CD14-positive monocyte (primary cell): ENCODE measurements at places on chromosomes 12 and 14.
A peak's percentile ranks its signal among the peaks of the same experiment; 100 is the strongest.

GRCh38 chr14:58798173-58798572 lies 160.4 kb downstream of the DACT1 start:
- DNase-seq, result no peak

DNA sequence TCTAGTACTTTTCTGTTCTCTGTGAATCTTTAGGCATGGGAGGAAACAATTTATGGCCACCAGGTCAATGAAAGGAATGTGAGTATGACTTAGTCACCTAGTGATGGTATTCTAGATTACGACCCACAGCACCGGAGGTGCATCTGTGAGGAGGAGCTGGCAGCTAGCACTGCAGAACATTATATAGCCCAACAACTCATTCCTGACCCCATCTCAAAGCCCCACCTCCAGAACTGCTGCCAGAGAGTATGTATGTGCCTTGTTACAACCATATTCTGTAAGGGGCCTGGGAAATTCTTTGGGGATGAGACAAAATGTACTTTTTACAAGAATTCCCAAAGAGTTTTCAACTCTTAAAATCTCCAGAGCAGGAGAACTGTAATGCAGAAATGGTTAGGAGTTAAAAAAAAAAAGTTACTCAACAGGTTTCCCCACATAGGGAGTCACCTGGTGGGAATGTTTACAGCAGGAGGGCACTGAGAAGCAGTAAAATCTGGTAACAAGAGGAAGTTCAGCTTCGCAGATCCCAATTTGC lies 34.9 kb upstream of the CERS5 start:
- no peak for DNase-seq

DNA sequence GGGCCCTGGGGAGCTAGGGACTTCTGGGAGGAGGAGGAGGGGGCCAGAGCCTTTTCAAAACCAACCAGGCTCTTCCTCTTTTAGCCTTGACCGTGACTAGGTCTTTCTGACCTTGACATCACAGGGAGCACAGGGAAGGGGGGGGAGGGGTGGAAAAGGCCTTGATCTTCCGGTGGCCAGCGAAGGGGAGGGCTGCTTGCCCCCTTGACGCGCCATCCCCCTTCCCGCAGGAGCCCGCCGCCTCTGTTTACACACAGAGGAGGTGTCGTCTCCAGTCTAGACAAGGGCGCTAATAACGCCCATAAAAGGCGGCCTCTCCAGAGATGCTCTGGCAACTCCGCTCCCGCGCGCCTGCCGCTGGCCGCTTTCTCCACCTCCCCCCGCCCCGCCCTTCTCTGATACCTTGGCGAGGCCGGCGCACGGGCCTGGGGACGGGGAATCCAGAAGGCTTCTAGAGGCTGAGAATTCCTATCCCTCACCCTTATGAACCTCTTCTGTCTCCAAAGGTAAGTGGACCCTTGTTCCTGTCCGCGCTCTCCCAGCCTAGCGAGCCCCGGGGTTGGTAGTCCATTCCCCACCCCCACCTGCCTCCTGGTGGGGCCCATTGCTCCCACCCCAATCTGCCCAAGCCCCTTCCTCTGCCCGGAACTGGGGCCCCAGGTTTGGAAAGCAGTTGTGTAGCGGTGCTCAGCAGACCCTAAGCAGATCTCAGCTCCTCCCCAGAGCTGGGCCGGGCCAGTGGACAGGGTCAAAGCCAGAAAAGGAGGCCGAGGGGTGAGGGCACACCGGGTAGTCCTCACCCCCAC lies 4.9 kb upstream of the HOXC12 start:
- DNase-seq, result no peak

DNA sequence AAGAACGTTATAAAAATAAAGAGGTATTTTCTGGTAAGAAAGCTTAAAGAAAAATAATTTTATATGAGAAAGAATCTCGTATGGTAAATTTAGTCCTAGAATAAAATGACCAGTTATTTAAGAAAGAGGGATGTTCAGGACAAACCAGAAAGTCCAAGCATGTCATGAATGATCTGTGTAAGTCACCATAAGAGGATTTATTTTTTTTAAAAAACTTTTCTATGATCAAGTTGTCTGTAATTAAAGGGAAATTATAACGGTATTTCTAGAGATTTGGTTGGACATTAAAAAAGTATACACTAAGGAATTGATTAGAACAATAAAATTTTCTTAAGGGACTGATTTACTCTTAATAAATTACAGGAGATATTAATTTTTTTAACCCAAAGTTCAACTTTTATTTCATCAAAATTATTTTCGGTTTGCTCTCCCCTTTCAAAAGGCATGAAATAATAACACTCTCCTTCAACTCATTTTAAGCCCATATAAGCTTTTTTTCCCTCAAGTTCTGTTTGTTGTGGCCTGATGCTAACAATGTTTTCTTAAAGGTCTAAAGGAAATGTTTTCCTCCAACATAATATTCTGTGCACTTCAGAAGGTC lies 49.9 kb upstream of the CPSF6 start:
- no peak for DNase-seq

GRCh38 chr12:24280056-24280842 lies 330.8 kb upstream of the SOX5 start:
- DNase-seq, result no peak

DNA sequence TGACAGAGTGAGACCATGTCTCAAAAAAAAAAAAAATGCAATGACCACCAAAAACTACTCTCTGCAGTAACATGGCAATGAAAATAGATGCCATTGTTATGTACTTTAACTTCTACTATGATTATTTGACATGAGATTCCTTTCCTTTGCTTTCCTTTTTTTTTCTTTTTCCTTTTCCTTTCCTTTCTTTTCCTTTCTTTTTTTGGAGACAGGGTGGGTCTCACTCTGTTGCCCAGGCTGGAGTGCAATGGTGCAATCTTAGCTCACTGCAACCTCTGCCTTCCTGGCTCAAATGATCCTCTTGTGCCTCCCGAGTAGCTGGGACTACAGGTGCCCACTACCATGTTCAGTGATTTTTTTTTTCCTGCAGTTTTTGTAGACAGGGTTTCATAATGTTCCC lies 24.9 kb upstream of the ETFBKMT start:
- no peak for DNase-seq

GRCh38 chr12:76768576-76768975 lies 4.7 kb downstream of the ZDHHC17 start:
- peak; percentile 34 for DNase-seq

DNA sequence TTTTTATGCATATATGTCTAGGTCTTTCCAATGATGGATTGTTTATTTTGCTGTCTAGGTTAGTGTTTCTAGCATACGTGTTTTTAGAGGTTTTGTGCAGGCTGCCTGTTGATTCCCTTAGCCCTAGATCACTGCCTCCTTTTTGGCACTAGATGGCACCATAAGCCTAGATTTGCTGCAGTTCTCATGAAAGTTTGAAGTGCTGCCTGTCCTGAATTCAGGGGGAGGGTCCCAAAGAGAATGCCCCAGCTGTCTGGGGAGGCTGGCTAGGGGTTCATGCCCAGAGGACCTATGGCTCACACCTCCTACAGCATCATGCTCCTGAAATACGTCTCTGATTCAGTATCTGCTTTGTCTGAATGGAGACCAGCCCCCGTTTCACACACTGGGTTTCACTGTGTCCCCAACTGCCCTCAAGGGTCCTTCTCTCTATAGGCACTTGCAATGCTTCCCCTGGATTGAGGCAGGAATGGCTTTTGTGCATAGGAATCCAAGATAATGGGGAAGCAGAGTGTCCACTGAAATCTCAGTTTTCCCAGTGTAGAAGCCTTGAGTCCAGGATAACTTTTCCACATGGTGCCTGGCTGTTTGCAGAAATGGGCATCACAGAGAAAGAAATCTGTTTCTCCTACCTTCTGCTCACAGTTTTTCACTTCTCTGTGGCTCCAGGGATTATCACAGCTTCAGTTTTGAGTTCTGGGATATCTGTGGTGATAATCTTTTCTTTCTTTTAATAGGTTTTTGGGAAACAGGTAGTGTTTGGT lies 14.2 kb upstream of the TXNRD1 start:
- DNase-seq, result peak; percentile 61

DNA sequence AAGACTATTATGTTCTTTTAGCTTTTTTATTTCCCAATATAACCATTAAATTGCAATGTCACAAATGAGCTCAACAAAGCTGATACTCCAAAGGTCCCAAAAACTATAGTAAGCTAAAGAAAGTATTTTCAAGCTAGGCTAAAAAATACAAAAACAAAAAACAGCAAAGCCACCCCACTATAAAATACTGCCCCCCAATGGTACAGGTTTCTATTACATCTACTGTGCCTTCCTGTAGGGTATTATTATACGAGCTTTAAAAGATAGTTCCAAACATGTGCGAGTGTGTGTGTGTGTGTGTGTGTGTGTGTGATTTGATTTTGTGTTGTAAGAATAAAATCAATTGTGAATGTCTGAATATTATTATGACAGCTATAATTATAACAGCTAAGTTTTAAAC lies 1.1 kb downstream of the IFNG start:
- no peak for DNase-seq

DNA sequence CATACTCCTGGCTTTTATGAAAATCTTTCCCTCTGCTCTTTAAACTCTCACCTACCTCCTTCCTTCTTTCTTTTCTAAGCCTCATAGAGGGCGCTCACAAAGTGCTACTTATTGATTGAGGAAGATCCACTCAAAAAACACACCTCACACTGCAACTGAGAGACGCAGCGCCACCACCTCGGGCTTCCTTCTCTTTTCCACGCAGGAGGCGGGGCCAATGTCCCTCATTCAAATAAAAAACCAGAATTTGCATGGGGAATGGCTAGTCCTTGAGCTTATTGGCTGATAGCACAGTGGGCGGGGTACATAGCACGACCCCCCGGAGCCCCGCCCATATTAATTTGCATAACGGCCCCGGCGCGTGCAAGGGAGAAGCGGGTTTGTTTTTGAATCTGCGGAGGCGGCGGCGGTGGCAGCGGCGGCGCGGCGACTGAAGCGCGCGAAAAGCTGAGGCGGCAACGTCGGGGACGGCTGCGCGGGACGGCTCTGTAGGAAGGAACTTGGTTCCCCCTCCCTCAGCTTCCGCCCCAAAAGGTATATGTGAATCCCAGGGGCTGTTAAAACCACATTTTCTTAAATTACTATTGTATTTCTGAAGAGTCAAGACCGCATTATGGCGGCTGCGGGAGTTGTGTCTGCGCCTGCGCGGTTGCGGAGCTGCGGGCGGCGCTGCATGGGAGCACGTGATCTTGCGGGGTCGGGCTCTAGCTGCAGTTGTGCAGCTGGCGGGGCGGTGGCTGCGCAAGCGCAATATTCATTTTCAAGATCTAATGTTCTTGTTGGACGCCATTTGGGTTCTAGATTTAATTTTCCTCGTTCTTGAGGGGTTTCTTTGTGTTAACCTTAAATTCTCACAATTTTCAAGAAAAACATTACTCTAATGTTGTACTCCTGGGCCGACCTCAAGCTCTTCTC lies at the start of gene ATF7IP:
TSS of gene ATF7IP (plus strand) at position 389 of the 915 bp plus-strand sequence. CDS start 58,234 bp downstream, outside the sequence.
- DNase-seq, result peak; percentile 96

DNA sequence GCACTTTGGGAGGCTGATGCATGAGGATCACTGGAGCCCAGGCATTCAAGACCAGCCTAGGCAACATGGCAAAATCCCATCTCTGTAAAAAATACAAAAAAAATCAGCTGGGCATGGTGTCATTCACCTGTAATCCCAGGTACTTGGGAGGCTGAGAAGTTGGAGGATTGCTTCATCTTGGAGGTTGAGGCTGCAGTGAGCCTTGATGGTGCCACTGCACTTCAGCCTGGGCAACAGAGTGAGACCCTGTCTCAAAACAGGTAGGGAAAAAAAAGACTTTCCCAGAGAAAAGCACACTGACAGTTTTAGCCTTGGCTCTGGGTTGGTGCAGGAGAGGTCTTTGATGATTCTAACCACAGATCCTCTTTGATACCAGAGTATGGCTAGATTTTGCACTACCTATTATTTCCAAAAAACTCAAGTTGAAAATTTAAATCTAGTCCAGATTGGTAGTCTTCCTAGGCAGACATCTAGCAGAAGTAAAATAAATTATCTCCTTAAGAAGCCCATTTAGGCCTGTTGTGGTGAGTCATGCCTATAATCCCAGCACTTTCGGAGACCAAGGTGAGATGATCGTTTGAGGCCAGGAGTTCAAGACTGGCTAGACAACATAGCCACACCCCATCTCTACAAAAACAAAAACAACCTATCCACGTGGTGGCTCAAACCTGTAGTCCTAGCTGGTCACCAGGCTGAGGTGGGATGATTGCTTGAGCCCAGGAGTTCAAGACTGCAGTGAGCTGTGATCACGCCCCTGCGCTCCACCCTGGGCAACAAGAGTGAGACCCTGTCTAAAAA lies 18.6 kb downstream of the LARP4 start:
- DNase-seq, result no peak

DNA sequence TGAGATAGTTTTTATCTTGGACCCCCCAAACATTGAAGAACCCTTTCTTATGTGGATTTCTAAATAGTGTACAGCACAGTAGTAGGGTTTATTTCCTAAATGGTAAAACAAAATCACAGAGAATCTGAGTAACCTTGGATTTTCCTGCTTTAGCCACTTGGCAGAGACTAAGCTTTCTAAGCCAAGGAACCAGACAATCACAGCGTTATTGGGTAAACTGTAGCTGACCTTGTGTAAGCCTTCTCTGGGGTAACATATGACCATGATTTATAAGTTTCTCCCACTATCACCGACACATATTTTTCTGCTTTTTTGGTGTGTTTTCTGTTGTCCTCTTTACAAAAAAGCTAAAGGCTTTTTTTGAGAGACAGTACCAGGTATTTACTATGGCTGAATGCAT lies 136.3 kb upstream of the PZP start:
- DNase-seq, result no peak

DNA sequence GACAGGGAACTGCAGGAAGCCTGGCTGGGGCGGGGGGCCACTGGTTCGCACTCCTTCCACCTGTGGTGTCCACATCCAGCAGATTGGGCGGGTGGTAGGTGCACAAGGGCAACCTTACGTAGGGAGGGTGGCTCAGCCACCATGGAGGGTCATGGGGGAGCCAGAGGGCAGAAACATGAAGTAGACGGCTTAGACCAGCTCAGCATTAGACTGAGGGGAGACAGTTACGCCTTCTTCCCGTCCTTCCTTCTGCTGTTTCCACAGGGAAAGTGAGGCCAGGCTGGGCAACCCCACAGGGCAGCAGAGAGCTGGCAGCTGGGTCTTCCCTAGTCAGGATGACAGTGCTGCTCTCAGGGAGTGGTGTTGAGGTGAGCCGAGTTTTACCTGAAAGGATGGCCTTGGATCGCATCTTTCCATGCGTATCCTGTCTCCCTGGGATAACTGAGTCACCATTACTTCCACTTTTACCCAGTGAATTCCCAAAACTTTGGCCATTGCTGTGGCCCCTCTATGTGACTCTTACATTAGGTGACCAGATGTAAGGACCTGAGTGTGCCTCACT lies 170.0 kb upstream of the GZMB start:
- no peak for DNase-seq

GRCh38 chr12:109113661-109114321 lies 2.6 kb upstream of the ACACB start:
- no peak for DNase-seq

GRCh38 chr12:80582431-80582830 lies 125.0 kb upstream of the MYF6 start:
- DNase-seq, result no peak

GRCh38 chr12:92827836-92828431 lies 101.2 kb downstream of the EEA1 start:
- peak; percentile 29 for DNase-seq

GRCh38 chr12:3257411-3257810 lies 180.2 kb downstream of the TSPAN9 start:
- DNase-seq, result no peak

- no peak for DNase-seq
Observed at GRCh38 chr14:65032319-65032718, 45.6 kb downstream of the FNTB start.
